ENCODE measurements at places on chromosomes 6 and 20.

DNA sequence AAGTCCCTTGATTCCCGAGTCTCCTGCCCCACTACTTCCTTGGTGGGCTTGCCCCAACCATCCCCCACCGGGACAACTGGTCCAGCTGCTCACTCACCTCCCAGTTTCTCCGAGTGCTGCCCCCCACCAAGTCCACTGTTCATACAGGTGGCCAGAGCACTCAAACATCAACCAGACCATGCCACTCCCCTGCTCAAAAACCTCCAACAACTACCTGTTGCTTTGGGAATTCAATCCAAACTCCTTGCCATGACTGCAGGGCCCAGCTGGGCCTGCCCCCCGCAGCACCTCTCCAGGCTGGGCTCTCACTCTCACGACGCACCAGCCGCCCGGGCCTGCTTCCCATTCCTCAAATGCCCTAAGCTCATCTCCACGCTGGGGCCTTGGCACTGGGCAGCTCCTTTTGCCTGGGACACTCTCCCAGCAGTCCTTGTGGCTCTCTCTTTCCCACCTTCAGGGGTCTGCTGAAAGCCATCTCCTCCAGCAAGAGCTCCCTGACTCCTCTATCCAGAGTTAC is 97.5 kb downstream of the NFATC2 start:
- no peak for DNase-seq

DNA sequence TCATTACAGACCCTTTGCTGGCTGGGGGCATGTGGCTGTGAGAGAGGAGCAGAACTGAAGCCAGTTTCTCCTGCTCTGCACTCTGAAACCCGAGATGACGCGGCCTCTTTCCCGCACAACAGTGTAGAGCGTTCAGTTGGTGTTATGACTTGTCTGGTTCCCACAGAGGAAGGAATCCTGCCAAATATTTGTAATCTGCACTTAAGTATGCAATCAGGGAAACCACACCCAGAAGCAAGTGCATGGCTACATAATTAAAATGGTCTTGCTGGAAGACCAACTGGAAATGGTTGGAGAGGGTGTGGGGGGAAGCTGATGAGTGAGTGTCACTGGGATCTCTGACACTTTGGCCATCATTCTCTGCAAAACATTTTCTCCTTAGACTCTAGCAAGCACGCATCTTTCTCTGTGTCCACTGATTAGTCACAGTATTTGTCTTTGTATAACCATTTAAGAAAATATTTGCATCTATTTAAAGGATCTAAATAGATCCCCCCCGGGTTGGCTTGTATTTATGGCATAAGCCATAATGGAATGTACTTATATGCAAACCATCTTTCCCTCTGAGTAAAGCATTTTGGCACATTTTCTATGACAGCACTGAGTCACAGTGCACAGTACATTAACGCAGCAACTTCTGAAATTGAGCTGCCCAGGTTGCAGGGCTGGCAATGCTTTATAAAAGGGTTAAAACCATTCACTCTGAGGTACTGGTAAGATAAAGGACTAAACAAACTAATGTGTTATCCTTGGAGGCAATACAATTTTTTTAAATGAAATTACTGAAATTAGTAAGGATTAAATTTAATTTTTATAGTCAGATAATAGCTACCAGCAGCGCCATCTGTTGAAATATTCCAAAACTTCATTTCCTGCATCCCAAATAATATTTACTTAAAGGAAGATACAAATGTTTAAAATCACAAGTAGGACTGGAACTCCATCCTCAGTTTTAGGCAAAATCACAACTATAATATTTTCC is 76.7 kb downstream of the FOXC1 start:
- DNase-seq, result no peak

DNA sequence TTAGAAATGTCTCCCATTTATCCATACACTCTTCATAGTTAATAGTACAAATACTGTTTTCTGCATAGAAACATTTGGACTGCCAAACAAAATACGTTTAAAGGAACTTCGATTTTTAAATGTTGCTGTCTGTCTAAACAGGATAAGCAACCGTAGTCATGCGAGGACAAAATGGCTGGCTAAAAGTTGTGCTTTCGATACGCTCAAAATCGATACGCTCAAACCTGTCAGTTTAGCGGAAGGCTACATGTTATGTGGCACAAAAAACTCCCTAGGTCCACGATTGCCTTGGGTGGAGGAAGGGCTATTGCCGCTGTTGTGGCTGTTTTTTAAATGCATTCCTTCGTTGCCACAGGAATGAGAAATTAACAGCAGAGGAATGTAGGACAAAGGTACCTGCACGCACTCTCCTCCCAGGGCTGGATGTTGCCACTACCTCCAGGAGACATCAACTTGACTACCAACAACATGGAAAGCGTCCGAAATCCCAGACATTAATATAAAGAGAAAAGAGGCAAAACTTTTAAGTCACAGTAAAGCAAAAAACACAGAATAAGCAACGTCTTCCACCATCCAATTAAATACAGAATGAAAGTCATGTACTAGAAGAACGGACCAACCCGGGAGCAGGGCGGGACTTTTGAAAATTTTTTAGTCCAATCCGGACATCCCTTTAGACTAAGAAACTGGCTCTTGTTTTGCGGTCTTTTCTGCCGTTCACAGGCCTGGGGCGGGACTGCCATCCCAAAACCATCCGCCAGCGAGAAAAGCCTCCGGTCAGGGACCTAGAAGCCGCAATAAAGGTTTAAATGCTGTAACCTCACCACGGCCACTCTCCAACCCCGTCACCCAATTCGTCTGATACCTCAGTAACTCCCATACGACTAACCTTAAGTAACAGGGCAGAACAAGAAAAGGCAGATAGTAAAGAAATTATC is 32.2 kb upstream of the HFE start:
- DNase-seq, result peak; percentile 50

DNA sequence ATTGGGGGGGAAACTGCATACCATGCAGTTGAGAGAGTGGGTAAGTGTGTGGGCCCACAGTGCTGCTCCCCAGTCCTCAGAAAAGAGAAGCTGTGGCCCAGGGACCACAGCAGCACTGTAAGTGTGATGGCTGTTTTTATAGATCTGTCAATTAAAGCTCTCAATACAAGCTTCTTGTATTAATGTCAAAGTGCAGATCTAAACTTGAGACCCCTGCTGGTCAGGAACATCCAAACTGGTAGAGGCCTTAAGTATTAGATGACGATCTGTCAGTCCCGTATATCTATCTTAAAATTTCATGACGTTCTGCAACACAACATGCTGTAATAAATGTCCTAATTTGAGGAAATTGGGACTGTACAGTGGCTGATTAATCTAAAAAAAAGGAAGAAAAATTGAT is 74.8 kb downstream of the TULP4 start:
- DNase-seq, result no peak

GRCh38 chr6:131199568-131200272 is 64.5 kb downstream of the AKAP7 start:
- DNase-seq, result peak; percentile 61

DNA sequence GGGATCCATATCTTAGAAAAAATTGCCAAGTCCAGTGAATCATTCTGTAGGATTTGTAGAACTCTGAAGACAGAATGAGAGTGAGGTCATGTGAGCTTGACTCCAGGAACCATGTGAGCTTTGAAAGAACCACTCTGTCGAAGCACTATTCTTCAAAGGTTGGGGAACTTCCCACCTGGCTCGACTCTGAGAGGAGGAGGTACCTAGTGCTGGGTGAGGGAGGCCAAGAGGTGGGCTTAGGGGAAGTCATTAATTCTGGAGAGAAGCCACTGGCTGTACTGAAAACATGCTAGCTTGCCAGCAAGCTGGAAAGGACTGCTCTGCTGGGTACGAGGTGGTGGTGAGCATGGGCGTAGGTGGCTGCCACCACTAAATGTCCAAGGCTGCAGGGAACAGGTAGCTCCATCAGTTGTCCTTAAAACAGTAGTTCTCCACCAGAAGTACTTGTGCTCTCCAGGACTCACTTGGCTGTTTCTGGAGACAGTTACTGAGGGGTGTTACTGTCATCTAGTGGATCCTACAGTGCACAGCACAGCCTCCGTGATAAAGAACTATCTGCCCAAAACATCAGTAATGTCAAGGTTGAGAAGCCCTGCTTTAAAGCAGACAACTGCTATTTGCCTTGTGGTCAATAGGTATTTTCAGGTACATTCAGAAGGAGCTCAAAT is 34.7 kb upstream of the SYNJ2 start:
- DNase-seq, result no peak

GRCh38 chr20:59359906-59360725 is 59.7 kb downstream of the EDN3 start:
- no peak for DNase-seq

DNA sequence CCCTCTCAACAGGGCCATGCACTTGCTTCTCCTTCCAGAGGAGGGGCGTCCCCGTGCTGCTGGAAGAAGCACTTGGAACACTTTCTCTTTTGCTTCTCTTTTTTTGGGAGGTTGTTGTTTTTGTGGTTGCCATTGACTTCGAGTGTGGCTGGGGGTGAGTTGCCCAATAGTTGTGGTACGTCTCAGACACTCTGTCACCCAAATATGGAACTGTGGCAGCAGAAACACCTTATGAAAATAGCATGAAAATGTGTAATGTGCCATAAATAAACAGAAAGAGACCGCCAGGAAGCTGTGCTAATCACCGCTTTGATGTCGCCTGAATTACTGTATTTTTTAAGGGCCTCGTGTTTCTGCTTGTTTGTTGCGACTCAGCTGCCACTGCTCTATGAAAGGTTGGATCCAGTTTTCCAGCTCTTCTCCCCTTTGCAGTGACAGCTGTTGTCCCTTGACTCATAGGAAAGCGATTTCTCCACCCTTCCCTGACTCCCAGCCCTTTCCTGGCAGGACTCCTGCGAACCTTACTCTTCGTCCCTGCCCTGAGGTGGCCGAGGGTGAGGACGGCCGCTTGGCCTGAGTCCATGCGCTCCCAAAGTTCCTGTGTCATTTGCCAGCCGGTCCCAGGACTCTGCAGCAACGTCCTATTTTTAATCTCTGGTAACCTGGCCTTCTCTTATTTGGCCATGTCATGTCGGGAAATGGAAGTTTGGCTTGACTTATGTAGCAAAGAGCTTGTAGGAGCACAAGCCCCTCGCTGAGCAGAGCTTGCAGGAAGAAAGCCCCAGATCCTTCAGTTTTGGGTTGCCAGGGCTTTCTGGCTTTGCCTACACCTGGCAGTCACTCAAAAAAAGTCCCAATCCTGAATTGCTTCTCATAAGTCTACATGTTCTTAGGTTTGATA is 694.6 kb downstream of the QKI start:
- no peak for DNase-seq

DNA sequence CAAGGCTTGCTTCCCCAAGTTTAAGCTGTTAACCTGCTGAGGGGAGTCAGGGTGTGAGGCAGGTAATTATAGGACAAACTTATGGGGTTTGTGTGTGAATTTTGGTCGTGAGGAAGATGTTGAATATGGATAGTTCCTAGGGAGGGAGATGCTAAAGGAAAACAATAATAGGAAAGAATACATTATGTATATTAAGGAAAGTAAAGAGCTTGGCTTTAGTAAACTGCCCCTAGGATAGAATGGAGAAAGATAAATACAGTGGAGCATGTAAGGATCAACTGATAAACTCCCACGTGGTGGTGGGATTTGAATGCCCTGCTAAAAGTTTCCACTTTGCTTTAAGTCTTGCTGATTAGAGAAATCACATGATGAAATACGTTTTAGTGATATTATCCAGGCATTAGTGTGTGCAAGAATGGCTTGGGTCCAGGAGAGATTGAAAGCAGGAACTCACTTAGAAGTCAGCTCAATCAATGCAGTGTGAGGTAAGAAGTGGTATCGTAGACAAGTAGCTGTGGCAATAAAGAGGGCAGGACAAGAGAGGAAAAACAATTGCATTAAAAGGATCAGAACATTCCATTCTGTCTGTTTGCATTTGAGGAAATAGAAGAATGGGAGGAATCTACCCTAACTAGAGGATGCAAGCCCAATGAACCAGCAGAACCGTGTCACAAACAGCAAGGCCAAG is 52.5 kb downstream of the RPS12 start:
- DNase-seq, result no peak

GRCh38 chr6:104597541-104598050 is 262.1 kb downstream of the HACE1 start:
- no peak for DNase-seq

DNA sequence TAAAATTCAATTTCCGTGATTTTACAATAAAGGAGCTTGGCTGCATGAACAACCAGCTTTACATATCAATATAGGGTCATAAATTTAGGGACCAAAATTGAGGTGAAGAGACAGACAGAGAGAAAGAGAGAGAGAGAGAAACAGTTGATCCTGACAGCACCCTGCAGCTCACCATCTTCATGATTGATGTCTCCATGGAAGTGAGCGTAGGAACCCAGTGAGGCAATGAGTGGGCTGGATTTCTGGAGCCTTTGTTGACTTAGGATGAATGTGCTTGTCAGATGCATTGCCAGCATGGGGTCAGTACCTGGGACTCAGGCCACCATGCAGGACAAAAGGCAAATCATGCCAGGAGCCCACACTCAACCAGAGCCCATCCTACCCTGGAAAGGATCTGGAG is 165.1 kb upstream of the SYNDIG1 start:
- no peak for DNase-seq

GRCh38 chr6:129672881-129673631 is 36.9 kb downstream of the ARHGAP18 start:
- no peak for DNase-seq

DNA sequence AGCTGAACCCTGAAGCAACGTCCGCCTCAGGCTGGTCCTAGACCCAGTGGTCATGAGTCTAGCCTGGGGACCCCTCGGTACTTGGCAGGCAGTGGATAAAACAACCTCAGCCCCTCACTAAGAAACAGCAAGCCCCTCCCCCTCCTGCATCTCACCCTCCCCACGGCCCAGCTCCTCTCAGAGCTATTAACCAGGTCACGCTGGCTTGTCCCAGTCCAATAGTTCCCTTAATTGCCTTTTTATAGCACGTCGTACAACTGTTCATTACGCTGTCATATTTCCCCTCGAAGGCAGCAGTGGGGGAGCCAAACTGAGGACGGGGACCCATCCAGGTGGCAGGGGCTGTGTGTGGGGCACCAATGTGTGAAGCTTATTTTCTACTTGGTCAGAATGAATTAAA is 8.6 kb upstream of the SLC32A1 start:
- DNase-seq, result no peak

DNA sequence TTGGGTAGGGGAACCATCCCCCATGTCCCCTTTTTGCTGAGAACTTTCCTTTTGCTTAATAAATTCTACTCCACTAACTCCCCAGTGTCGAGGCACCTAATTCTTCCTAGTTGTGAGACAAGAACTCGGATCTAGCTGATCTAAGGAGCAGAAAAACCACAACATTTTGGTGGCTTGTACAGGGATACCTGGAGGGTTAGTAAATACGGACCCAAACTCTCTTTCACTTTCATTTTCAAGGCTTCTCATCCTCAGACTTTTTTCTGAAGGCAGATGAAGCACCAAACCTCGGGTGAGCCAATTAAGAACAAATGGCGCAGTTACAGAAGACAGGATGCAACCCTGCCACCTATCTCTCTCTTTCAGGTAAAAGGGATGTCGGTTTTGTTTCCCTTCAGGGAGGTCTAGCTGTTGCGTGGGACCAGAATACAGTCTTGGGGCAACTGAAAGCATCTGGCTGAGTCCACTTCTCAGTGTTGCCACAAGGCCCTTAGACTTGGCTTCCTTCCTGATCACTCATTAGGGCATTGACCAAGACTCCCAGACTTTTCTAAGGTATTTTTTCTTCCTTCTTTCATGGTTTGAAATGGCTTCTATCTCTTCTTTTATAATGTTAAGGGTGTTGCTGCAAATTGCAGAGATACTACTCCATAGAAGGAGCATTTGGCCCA is 11.1 kb upstream of the HTR1B start:
- DNase-seq, result no peak

GRCh38 chr6:129748212-129748900 is 38.4 kb upstream of the ARHGAP18 start:
- peak; percentile 19 for DNase-seq

- peak; percentile 53 for DNase-seq
Measured at GRCh38 chr6:31822036-31822821, 5.3 kb upstream of the HSPA1B start.

GRCh38 chr6:127475135-127475822 is 16.1 kb upstream of the KIAA0408 start:
- DNase-seq, result no peak

Data from stimulated activated CD4-positive, alpha-beta T cell treated with anti-CD3 and anti-CD28 coated beads, Interleukin-1b, Interleukin-23, amount 100 ng/mL, for 4 hours (primary cell).